Pulmonary artery endothelial cell (primary cell): ENCODE measurements at places on chromosomes 3 and 15.

DNA sequence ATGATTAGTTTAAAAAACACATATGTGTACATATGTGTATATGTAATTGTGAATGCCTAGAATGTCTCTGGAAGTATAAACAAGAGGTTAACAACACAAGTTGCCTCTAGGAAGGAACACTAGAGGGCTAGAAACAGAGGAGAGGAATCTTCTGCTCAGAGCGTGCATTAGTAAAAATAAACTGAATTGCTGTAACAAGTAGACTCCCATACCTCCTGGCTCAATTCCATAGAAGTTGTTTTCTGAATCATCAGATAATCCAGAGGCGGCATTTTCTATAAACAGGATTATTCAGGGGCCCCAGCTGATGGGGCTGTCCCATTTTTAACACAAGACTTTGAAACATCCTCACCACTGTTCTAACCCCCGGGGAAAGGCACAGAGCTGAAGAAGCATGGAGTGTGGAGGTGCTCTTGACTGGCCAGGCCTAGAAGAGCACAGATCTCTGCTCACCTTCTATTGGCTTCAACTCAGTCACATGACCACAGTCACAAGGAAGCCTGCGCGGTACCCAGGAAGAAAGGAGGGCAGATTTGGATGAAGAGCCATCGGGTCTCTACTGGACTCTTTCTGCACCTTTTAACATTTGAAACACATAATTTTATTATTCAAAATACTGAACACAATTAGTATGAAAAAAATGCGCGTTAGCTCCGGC lies 145.7 kb downstream of the TLE3 start:
- DNase-seq: no peak

DNA sequence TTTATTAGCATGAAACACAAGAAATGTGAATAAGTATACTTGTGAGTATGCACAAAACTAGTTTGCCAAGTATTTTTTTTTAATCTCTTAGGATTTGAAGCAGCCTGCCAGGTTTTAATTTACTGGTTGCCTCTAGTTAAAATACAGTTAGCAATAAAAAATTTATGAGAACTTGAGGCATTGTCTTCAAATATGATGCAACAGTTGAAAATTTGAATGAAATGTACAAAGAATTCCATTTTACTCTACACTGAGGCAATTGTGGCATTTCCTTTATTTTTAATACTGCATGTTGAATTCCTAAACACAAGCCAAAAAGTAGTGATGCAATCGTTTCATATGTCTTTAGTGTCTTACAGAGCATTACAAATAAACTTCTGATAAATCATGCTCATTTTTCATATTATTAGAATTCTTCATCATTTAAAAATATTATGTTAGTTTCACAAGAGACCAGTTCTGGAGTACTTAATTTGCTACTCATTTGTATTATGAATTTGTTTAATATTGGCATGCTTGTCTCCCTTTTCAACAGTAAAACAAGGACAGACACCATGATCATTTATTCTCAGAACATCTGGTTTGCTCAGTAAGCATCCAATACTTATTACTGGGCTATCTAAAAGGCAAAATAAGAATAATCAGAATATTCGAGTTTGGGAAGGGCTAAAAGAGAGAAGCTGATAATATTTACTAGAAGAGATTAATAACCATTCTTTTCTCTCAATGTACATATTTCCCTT lies 124.8 kb upstream of the PTX3 start:
- peak; percentile 66 for DNase-seq

DNA sequence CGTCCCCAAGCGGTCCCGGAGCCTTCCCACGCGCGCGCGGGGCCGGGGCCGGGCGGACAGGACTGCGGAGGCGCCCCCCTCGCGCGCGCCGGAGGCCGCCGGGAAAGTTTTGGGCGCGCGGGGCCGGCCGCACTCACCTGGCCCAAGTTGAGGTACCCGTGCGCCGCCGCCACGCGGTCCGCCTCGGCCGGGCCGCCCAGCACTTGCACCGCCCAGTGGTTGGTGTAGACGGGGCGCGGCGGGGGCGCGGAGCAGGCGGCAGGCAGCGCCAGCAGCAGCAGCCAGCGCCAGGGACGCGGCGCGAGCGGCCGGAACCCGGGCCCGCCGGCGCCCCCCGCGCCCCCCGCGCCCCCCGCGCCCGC lies 289 bp downstream of the PCSK6 start:
- DNase-seq: no peak

DNA sequence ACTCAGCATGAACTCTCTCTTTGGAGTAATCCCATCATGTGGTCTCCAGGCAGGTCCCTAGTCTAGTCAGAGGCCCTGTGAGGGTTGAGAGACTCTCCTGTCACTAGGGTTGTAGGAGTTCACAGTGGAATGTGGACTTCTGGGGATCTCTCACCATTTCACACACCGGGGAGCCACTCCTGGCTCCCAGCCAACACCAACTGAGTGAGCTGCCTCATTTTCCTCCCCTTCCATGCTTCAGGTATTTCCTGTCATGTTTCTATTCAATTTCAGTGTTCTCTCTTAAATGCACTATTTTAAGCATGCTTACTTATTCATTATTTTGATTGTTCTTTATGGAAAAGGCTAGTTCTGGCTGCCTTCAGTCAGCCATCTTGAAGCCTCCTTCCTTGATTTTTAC lies 467.5 kb upstream of the ARL6 start:
- no peak for DNase-seq

DNA sequence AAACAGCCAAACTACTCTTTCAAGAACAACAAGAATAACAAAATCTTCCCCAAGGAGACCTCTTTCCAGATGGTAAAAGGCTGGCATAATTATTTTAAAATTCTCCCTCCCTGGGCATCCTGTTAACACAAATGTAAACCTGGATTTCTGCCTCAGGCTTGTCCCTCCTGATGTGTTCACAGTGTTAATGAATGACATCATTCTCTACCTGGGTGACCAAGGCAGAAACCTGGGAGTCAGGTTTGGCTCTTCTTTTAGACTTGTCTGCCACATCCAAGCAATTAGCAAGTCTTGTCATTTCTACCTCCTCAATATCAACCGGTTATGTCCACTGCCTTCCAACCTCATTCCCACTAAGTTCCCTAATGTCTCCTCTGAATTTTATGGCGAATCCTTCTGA lies 368.7 kb upstream of the TBL1XR1 start:
- DNase-seq: no peak

- no peak for DNase-seq
Observed at GRCh38 chr15:73987250-73987649, 4.8 kb downstream of the STOML1 start.

DNA sequence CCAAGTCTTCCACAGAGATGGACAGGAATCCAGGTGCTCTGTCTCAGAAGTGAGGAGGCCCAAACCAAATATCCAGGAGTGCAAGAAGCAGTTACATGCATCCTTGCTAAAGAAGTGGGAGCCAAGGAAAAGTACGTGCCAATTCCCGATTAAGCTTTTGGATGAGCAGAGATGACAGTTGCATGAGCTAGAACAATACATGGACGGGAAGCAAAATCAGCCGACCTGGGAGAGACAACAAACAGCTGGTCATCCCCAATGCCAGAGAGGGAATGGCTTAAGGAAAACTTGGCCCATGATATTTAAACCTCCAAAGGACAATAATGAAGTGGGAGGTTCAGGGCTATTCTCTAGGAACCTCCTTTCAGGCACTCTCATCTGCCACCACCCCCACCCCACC lies 86.0 kb upstream of the ABHD17C start:
- DNase-seq: no peak

DNA sequence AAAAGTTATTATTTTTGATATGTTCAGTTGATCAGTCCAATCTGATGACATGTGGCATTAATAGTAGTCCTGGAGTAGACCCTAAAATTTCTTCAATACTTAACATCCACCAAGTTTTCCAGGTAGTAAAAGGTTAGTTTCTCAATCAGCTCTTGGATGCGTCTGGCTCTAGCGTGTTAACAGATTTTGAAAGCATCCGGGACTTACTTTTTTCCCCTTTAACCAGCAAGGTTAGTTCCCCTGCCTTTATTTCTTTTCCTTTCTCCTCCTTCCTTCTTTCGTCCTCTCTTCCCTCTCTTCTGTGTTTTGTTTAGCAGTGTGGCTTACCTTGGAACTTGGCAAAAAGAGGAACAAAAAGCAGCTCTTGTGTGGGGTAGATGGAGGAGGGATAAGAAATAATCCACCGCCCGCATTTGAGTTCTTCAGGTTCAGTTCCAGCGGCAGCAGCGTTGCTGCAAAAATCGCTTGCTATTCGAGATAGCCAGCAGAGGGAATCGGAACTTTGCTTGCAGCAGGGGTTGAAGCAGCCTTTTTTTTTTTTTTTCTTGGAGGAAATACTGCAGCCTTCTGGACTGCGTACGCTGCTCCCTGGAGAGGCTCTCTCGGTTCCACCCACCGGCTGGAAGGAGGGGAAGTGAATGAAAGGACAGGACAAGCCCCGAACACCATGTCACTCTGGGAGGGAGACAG lies at the start of gene RBMS3:
Gene RBMS3, plus strand, starts transcription at position 668 of the 690 bp plus-strand sequence.
- DNase-seq: peak; percentile 89

- DNase-seq: no peak
Observed at GRCh38 chr15:90143166-90143655, 40.9 kb upstream of the IDH2 start.

DNA sequence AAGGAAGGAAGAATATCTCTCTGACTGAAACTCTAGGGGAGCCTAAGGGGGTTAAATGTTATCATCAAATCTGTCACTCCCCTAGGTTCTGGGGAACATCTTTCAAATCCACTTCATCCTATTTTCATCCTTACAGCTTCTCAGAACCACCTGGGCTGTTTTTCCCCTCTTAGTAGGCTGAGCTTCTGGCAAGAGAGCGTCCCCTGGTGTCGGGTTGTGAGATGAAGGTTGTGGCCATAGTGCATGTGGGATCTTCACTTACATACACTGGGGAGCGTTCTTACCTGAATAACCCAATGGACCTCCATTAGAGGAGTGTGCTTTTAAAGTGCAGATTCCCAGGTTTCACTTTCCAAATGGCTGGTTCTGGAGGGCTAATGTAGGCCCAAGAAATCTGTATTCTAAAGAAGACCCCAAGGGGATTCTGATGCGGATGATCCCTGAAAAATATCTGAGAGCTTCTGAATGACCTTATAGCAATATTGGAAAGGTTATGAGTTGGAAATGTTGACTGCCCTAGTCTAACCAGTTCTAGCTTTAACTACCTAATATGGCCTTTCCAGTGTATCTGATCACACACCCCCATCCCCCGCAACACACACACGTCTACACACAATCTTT lies 663.7 kb downstream of the AGBL1 start:
- DNase-seq: no peak

DNA sequence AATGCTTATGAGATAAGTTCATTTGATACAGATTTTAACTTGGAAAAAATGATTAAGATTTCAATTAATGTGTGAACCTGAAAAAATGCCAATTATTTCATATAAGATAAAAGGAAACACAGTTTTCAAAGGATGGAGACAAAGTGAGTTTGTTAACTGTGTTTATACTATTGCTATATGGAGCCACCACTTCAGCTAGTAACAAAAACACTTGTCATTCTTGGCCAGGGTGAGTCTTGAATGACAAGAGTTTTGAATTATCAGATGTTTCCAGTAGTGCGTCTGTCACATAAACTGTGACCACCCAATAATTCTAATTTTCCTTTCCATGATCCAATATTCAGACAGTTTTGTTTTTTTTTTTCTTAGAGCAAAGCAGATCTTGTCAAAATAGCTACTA lies 78.0 kb upstream of the GADL1 start:
- DNase-seq: no peak

GRCh38 chr3:50658416-50658815 lies 16.3 kb upstream of the DOCK3 start:
- DNase-seq: no peak

GRCh38 chr3:16504692-16505091 lies 8.8 kb downstream of the RFTN1 start:
- DNase-seq: no peak

DNA sequence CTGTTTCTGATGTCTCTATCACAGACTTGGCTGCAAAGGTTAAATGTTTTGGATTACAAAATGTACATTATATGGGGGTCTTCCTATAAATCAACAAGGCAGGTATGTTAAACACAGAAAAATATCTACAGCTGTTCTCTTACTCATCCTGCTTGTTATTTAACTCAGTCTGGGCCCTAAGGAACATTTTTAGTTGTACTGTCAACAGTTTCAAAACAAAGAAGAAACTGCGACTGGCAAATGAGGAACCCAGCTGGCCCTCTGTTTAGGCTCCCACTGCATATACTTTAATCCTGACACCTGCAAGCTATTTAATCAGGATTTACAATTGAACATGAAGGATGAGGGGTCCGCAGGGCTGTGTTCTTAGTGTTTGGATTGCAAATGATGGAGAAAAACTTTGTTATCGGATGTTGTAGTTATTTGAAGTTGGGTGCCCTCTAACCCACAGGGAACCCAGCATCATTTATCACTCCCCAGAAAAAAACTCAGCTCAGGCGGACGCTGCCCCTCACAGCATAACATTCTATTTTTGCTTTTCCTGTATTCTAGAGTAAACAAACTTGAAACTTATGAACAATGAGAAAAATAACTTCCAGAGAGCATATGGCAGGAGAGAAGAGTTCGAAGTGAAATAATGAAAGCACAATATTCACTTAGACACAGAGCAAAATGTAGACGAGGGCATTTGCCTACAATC lies 91.2 kb downstream of the POLR2M start:
- no peak for DNase-seq

DNA sequence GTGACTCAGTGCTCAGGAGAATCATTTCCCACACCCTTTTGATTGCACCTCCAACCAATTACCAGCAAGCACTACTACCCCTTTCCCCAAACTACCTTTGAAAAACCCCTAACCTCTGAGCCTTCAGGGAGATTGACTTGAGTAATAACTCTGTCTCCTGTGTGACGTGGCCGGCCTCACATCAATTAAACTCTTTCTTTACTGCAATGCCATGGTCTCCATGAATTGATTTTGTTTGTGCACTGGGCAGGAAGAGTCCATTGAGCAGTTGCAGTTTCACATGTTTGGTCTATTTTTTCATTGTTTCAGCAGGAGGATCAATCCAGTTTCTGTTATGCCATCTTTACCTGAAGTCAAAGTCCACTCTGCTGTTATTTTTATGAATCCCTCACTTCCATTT lies 32.4 kb downstream of the SCN11A start:
- DNase-seq: no peak

DNA sequence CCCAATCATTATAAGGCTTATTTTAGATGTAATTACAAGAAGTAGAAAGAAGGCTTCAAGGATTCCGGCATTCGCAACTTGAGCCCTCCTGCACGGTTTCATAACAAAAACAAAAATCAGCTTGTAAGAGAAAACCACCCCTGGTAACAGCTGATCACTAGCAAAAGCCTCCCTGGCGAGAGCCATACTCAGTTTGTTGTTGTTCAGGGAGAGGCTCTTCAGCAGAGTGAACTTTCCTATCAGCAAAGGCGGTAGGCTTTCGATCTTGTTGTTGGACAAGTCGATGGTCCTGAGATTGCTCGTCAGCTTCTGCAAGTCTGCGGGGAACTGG lies 710 bp downstream of the LRRC57 start:
- DNase-seq: peak; percentile 8

GRCh38 chr3:126109880-126110235 lies 25.9 kb upstream of the SLC41A3 start:
- no peak for DNase-seq
